ENCODE measurements at places on chromosomes 5 and 9. TPM values are rescaled to one million over a fixed set of nuclear protein-coding genes. Genes with fewer than 3 reads are reported as not detected.

FOXD4L3 gene
- total RNA-seq, result 0.20 TPM

BAG1 gene
- 62.3 TPM for total RNA-seq

TPPP gene
- total RNA-seq, result 0.05 TPM

EXOSC3 gene
- 77.5 TPM for total RNA-seq

SELENOP gene
- not detected for total RNA-seq

GMCL2 gene
- total RNA-seq, result not detected

PCDHB10 gene
- total RNA-seq, result not detected

NEUROG1 gene
- total RNA-seq, result not detected

ITGA1 gene
- total RNA-seq, result 2.6 TPM

PCSK5 gene
- 4.3 TPM for total RNA-seq

IL31RA gene
- total RNA-seq, result not detected

DBH gene
- total RNA-seq, result not detected

SLC26A2 gene
- total RNA-seq, result 8.8 TPM

CER1 gene
- total RNA-seq, result not detected

HTR4 gene
- total RNA-seq, result not detected

GALNT12 gene
- 10.1 TPM for total RNA-seq

CARTPT gene
- not detected for total RNA-seq

BARHL1 gene
- total RNA-seq, result not detected

SIT1 gene
- 202 TPM for total RNA-seq

ADAMTS19 gene
- not detected for total RNA-seq

LECT2 gene
- total RNA-seq, result not detected
